ENCODE measurements at places on chromosomes 4 and X. TPM values are rescaled to one million over a fixed set of nuclear protein-coding genes. Genes with fewer than 3 reads are reported as not detected.

DNA sequence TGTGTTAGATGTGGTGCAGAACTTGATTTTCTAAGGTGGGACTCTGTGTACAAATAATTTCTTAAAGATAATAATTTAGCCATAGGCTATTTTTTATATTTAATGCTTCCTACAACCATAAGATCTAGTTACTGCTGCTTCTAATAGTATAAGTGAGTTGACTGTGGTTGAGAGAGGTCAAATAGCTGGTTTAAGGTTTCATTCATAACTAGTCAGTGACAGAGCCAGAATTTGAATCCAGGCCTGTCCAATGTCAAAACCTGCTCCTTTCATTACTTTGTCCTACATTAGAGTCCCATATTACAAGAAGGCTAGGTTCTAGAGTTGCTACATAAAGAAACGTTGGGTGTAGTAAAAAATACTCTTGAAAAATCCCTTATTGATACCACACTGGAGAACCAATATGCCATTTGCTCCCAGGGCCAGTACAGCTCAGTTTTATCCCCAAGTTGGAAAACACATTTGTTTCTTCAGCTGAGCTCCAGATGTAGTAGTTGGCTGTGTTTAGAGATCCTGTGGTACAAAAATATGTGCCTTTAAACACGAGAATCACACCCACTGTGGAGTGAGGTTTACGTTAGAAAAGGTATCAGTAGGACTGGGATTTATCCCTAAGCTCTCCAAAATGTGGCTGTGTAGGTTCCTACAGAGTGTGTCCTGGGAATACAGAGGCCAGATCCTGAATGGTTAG, 84.3 kb downstream of the REPS2 start:
- peaks cover 2% of the 10 kb centered on the region for H3K36me3 ChIP-seq
- H3K27ac ChIP-seq = no peak overlapping the region
- no peak overlapping the region for H3K4me3 ChIP-seq
- H3K4me1 ChIP-seq = peaks cover 37% of the 10 kb centered on the region
- H3K27me3 ChIP-seq = peaks cover 2% of the 10 kb centered on the region

DNA sequence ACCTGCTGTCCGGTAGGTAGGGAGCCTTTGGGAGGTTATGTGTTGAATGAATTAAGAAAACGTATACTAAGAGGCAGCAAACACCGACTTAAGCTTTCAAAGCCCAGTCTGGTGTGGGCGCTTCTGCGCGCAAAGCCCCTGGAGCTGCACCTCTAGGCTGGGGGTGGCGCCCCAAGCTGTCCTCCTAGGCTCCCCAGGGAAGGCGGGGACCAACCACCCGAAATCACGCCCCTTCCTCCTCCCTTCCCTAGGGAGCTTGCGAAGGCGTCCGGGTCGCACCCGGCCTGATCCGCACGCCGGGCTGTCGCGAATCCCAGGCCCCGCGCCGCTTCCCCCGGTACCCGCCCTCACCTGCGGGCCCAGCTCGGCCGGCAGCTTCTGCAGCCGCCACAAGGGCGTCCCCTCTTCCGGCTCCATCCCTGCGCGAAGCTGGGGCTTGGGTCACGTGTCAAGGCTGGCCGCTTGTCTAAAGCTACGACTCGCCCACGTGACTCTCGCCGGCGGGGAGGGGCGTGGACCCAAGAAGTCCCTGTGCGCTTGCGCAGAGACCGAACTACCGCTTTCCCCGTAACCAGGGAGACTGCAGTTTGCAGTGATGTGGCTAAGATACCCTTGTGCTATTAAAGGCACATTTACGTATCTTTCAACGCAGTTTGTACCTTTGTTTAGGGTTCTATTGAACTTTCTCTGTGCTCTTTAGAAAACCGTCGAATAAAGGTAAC, at the start of gene COMMD8:
Gene COMMD8 (minus strand): TSS at position 468 of the 722 bp plus-strand sequence. CDS start 51 bp downstream, at position 417.
- H3K4me3 ChIP-seq = peak within 1 kb of the TSS; percentile 79
- peaks cover 10% of the 10 kb centered on the region for H3K36me3 ChIP-seq
- peaks cover 31% of the 10 kb centered on the region for H3K4me1 ChIP-seq
- DNase-seq = peak; percentile 98
- peak within 1 kb of the TSS; percentile 70 for H3K27ac ChIP-seq

DNA sequence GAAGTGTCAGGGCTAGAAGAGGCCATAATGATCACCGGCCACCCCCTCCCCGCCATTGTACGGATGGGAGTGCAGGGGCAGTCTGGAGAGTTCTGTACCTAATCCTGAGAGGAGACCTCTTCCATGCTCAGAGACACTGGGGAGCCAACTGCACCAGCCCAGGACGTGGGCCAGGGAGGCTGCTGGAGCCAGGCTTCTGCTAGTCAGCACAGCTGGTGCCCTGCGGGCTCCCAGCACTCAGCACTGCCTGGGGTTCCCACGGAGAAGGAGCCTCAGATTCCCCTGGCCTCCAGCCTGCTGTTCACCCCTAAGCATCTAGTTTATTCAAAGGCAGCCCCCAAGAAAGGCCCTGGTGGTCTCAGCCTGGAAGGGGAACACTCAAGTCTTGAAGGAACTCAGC, 28.8 kb downstream of the ABLIM2 start:
- H3K27me3 ChIP-seq = peaks cover 42% of the 10 kb centered on the region
- no peak overlapping the region for H3K27ac ChIP-seq
- H3K4me1 ChIP-seq = peaks cover 7% of the 10 kb centered on the region
- no peak for DNase-seq
- no peak overlapping the region for H3K4me3 ChIP-seq
- H3K36me3 ChIP-seq = no peaks in the 10 kb centered on the region

- H3K36me3 ChIP-seq = no peaks in the 10 kb centered on the region
- no peak overlapping the region for H3K4me3 ChIP-seq
- H3K27ac ChIP-seq = no peak overlapping the region
Measured at GRCh38 chrX:2521092-2521926, 20.5 kb upstream of the DHRSX start.

F8A2 gene
- not detected for total RNA-seq

FAM156B gene
- 18.3 TPM for total RNA-seq

FHL1 gene
- 744 TPM for total RNA-seq

GRCh38 chrX:1485033-1485432, 32.3 kb upstream of the ASMTL start:
- DNase-seq = no peak
- H3K36me3 ChIP-seq = peaks cover 2% of the 10 kb centered on the region
- no peak overlapping the region for H3K4me3 ChIP-seq
- peaks cover 10% of the 10 kb centered on the region for H3K4me1 ChIP-seq

UNC5C gene
- 4.7 TPM for total RNA-seq

KDM5C gene
- 75.2 TPM for total RNA-seq

DNA sequence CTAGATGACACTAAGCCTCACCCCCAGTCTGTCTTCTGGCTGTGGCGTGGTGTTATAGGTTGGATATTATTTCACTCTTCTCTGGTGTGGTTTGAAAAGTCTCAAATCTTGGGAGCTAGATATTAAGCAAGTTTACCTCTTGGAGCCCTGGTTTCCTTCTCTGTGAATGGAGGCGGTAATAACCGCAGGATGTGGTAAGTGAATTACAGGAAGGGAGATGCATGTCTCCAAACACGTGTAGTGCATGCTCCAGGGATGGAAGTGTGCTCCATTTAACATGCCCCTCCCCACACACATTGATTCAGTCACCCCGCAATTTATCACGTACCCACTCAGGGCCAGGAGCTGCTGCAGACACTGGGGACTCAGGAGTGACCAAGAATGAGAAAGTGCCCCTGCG, 4.9 kb downstream of the ZNF275 start:
- H3K27ac ChIP-seq = no peak overlapping the region
- no peak overlapping the region for H3K4me3 ChIP-seq
- no peak for DNase-seq

DNA sequence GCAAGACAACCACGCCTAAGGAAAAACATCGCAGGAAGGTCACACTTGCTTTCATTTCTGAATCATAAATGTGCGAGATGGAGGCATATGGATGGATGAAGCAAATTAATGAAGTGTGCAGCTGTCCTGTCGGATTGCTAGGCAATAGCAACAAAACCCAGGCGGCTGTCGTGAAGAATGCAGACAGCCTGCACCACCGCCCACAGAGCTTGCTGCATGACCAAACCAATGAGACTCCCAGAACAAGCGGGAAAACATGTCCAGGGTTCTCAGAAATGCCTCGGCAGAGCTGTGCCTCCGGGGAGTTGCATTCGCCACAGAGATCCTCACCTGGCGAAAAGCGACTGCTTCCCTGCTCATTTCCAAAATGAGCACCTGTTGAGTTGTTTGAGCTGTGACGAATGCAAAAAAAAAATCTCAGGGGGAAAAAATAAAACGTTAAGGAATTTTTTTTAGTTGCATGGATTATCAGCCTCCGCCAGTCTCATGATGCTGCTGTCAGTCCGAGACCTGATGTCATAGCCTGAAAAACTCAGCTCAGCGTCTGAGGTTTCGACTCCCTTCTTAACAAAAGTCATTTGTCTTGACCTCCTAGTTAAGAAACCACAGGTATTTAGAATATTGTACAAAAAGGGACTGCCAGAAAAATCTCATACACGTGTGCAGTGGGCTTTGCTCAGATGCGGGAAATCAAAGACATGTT, 155.5 kb upstream of the MXRA5 start:
- H3K27me3 ChIP-seq = no peaks in the 10 kb centered on the region
- peaks cover 13% of the 10 kb centered on the region for H3K4me1 ChIP-seq
- H3K27ac ChIP-seq = peak overlapping the region; percentile 81
- no peak overlapping the region for H3K4me3 ChIP-seq
- no peak for DNase-seq

- H3K4me1 ChIP-seq = peaks cover 6% of the 10 kb centered on the region
- no peak overlapping the region for H3K4me3 ChIP-seq
- no peaks in the 10 kb centered on the region for H3K36me3 ChIP-seq
- H3K27me3 ChIP-seq = no peaks in the 10 kb centered on the region
Measured at GRCh38 chr4:99282731-99283130, 8.1 kb downstream of the ADH1A start.

- H3K27me3 ChIP-seq = no peaks in the 10 kb centered on the region
- H3K4me3 ChIP-seq = no peak overlapping the region
- DNase-seq = no peak
- no peaks in the 10 kb centered on the region for H3K36me3 ChIP-seq
Measured at GRCh38 chr4:64857198-64857597, 447.9 kb upstream of the TECRL start.

GRCh38 chr4:3388471-3389232, 53.1 kb upstream of the HGFAC start:
- no peak for DNase-seq
- peak overlapping the region; percentile 96 for H3K27ac ChIP-seq
- H3K4me1 ChIP-seq = peaks cover 37% of the 10 kb centered on the region
- no peaks in the 10 kb centered on the region for H3K27me3 ChIP-seq
- peak overlapping the region; percentile 73 for H3K4me3 ChIP-seq

- H3K27ac ChIP-seq = no peak overlapping the region
- no peaks in the 10 kb centered on the region for H3K36me3 ChIP-seq
- H3K4me3 ChIP-seq = no peak overlapping the region
Measured at GRCh38 chr4:113086172-113086695, 36.8 kb downstream of the ANK2 start.

- no peak for DNase-seq
- no peaks in the 10 kb centered on the region for H3K27me3 ChIP-seq
- H3K27ac ChIP-seq = no peak overlapping the region
Measured at GRCh38 chr4:183326853-183327252, 4.6 kb upstream of the CLDN24 start.

GAGE12J gene
- not detected for total RNA-seq

- no peak overlapping the region for H3K4me3 ChIP-seq
- H3K4me1 ChIP-seq = peaks cover 40% of the 10 kb centered on the region
- H3K27ac ChIP-seq = no peak overlapping the region
- DNase-seq = peak; percentile 72
Measured at GRCh38 chr4:7157666-7158065, 34.7 kb upstream of the SORCS2 start.

DNA sequence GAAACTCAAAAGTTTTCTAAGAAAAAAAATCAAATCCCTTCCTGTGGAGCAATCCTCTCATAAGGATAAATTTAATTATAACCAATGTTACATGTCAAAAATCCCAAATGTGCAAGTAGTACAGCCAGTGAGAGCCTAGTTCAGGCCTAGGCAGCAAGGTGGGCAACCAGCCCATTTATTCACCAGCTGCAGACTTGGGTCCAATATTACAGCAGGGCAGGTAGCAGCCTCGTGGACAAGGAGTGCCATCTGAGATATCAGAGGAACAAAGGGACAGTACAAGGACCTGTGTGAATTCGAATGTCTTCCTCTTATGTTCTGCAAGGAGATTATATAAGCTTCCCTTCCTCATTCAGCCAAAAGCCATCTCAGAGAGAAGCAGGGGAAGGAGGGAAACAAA, 6.6 kb downstream of the HELQ start:
- no peaks in the 10 kb centered on the region for H3K4me1 ChIP-seq
- H3K27me3 ChIP-seq = no peaks in the 10 kb centered on the region
- DNase-seq = no peak
- peaks cover 18% of the 10 kb centered on the region for H3K36me3 ChIP-seq

- no peaks in the 10 kb centered on the region for H3K27me3 ChIP-seq
- peak overlapping the region; percentile 49 for H3K4me3 ChIP-seq
- no peak for DNase-seq
- H3K36me3 ChIP-seq = no peaks in the 10 kb centered on the region
Measured at GRCh38 chrX:134669378-134670098, 11.3 kb upstream of the PLAC1 start.

MAGEB2 gene
- not detected for total RNA-seq

- peaks cover 26% of the 10 kb centered on the region for H3K4me1 ChIP-seq
- H3K27ac ChIP-seq = no peak overlapping the region
- H3K4me3 ChIP-seq = no peak overlapping the region
- H3K36me3 ChIP-seq = no peaks in the 10 kb centered on the region
Measured at GRCh38 chr4:20248155-20248558, 3.5 kb upstream of the SLIT2 start.

GRCh38 chr4:99803566-99804101, 13.0 kb upstream of the DAPP1 start:
- DNase-seq = no peak
- no peaks in the 10 kb centered on the region for H3K36me3 ChIP-seq
- no peak overlapping the region for H3K27ac ChIP-seq
- peaks cover 9% of the 10 kb centered on the region for H3K4me1 ChIP-seq

GRCh38 chr4:98290511-98290910, 29.3 kb downstream of the RAP1GDS1 start:
- H3K27ac ChIP-seq = peak overlapping the region; percentile 98
- DNase-seq = no peak
- peaks cover 66% of the 10 kb centered on the region for H3K4me1 ChIP-seq
- H3K27me3 ChIP-seq = no peaks in the 10 kb centered on the region
- peaks cover 4% of the 10 kb centered on the region for H3K36me3 ChIP-seq

DNA sequence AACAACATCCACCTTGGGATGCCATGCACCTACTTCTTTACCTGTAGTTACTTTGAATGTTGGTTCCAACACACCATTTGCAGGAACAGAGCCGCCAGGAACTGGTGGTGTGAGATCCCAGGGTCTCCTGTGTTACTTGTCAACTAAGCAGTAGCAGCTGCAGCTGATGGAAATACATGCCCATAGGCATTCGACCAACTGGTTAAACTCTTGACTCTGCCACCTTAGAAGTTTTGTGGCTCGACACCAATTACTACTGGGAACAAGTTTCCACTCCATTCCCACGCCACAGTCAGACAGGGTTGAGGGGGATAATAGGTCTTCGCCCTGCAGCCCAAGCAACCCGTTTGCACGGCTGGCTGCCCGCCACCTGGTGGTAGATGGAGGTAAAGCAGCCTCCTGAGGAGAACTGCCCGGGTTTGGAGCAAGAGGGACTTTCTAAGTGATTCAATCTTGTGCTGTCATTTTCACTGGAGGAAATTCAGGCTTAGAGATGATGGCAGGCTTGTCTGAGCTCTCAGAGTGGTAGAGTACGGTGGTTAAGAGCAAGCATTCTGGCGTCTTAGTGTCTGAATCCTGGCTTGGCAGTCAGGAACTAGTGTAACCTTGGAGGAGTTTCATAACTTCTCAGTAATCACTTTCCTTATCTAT, 119.1 kb upstream of the TRIM2 start:
- no peaks in the 10 kb centered on the region for H3K27me3 ChIP-seq
- H3K36me3 ChIP-seq = peaks cover 2% of the 10 kb centered on the region
- peaks cover 24% of the 10 kb centered on the region for H3K4me1 ChIP-seq
- H3K27ac ChIP-seq = no peak overlapping the region
- no peak overlapping the region for H3K4me3 ChIP-seq

Data from chondrocyte (in vitro differentiated cells).